NCI-H2107 (cell line): ENCODE measurements at places on chromosomes 3 and 15.

GRCh38 chr3:193826159-193826795 is 233.3 kb downstream of the OPA1 start:
- DNase-seq: peak; percentile 54

DNA sequence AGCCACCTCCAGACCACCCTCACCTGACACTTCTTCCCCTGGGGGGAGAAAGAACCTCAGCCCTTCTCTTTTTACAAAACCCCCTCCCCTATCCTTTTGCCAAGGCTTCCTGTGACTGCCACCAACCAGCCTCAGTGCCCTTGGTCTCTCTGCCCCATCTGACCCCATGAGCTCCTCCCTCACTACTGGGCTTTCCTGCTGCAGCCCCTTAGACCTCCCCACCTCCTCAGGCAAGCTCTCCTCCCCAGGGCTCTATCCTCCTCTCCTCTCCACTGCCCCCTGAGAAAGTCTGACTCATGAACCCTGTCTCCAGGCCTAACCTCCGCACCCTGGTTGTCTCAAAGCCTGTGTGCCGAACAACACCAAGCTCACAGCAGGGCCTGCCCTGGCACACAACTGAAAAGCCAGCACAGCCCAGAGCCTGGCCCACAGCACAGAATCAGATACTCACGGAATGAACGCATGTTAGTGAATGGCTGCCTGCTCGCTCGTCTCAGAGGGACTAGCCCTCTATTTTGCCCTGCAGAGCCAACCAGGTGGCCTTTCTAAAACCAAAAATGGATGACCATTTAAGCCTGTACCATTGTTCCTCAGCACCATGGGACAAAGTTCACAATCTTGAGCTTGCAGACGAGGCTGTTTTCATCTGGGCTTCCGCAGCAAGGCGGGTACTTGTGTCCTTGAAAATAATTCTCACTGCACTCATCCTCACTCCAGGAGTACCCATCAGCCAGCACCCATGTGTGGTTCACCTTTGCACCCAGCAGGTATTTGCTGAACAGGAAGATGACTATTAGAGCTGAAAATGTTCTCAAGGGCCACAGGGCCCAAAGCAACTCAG is 1.7 kb downstream of the CHDH start:
- DNase-seq: no peak

GRCh38 chr15:41879321-41879845 is 14.5 kb downstream of the SPTBN5 start:
- no peak for DNase-seq

DNA sequence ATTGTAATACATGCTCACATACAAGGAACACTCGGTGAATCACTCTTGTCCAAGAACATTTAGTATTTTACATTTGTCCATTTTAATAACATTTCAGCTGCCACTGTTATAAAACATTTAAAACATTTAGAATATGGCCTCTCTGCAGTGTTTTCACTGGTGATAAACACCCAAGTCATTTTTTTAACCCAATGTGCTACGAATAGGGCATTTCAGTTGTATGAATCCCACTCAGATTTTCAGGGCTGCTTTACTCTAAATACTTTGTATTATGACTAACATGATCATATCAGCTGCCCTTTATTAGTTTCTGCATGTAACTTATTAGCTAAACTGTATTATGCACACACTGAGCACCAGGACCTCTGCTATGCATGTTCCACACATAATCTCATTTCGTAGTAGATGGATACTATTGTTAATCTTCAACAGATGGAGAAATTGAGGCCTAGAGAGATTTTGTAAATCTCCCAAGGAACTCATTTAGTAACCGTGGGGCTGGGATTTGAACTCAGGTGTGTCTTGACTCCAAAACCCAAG is 148.6 kb upstream of the CDIN1 start:
- DNase-seq: no peak

DNA sequence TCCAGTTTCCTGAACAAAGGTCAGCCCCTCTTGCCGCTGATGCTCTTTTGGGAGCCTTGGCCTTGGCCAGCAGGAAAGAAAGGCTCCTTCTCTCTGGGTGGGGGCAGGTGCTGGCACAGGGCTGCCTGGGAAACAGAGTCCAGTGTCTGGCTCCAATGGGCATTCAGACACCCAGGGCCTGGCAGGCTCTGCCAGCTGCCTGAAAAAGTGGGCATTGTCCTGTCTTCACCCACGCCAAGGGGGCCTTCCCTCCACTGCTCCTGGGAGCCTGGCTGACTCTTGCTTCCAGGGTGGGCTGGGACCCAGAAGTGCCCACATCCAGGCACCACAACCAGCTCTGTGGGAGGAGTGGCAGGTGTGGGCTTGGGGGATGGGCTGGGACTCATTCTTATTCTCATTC is 62.7 kb downstream of the RHCG start:
- no peak for DNase-seq

DNA sequence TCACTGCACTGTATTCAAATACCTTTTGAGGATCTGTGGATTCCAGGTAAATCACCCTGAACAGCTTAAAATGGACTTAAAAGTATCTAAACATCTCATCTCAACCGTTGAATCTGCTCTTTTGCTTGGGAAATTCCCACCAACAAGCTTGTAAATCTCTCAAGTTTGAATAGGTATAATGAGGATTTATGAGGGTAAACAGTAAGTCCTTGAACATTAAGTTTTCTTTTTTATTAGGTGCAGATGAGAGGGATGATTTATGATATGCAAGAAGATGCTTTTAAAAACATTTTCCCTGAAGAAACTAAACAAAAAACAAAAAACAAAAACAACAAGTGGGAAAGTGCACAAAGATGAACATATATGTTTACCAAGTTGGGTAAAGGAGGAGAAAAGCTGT is 290.6 kb downstream of the ROBO1 start:
- no peak for DNase-seq

DNA sequence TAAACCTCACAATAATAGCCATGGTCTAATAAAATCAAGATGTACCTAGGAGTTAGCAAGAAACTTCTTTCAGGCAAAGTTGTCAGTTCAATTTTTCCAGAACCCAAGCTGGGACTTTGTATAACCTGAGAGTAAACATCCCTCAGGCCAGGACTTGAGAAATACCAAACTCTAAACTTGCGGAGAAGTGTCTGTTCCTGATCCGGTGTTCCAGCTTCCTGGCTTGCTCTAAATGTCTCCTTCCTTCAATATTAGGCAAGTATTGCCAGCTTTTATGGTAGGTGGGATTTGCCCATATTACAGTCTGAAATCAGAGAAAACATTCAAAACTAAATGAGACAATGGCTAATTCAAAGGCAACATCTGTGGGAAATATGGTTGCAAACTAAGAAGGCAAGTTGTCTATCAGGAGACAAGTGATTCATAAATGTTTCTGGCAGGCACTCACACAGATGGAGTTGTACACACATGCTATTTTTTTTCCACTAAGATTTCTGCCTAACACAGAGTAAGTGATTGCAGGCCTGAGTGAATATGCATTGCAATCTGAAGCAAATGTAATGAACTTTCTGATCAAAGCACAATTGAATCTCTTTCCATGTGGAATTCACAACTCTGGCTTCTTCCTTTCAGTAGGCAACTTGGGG is 88.3 kb upstream of the COL8A1 start:
- no peak for DNase-seq
